CD4-positive, alpha-beta T cell treated with Interleukin-4 for 4 hours (primary cell): ENCODE measurements at places on chromosomes 7 and 10.

DNA sequence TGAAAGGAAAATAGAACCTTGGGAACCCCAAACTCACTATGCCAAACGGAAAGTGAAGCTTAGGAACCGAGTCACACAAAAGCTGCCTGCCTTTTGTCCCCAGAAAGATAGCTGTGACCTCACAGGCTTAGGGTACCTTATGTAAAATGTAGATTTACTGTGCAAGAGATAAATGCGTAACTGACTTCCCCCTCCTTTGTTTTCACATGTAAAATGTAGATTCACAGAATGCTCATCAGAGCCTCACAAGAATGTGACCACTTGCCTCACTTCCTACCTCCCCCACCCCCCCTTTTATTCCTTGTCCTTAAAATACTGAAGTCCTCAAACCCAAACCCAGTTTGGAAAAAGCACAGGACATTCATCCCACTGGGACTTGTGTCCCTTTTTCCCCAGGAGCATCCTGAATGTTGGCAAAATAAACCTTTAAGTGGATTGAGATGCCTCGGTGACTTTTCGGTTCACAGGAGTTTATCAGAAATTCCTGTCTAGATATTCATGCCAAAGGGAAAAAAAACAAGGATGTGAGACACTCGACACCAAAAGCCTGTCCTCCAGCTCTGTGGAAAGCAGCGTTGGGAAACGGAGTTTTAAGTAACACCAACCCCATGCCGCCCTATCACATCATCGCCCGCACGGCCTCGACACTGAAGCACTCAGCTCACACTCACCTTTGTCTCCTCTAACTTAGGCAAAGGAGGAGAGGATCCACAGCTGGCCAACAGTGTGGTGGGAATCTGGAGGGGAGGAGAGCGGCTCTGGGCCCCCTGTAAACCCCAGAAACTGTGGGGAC is 45.9 kb downstream of the SVIL start:
- DNase-seq = no peak

- DNase-seq = no peak
Measured at GRCh38 chr10:4501306-4501705, 324.7 kb upstream of the AKR1E2 start.

- DNase-seq = no peak
Measured at GRCh38 chr7:137434946-137435345, 91.4 kb upstream of the PTN start.

GRCh38 chr10:118901380-118901779 is 128.1 kb upstream of the NANOS1 start:
- DNase-seq = no peak

DNA sequence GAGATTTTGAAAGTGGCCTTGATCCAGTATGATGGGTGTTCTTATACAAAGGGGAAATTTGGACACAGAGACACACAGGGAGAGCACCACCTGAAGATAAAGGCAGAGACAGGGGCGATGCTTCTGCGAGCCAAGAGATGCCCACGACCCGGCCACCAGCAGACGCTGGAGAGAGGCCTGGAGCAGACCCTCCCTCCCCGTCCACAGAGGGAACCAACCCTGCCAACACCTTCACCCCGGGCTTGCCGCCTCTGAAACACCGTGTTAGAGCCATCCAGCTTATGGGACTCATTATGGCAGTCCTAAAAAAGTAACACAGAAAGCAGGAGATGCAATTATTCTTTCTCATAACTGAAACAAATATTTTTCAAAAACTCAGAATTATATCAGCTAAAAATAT is 303.3 kb upstream of the SHH start:
- no peak for DNase-seq

GRCh38 chr7:1290026-1290678 is 57.5 kb downstream of the UNCX start:
- peak; percentile 35 for DNase-seq

GRCh38 chr7:74452748-74453321 is 871 bp upstream of the GTF2IRD1 start:
- DNase-seq = no peak

GRCh38 chr7:14144538-14144937 is 155.1 kb upstream of the ETV1 start:
- no peak for DNase-seq

- no peak for DNase-seq
Measured at GRCh38 chr10:77629775-77630506, 7.7 kb downstream of the KCNMA1 start.

DNA sequence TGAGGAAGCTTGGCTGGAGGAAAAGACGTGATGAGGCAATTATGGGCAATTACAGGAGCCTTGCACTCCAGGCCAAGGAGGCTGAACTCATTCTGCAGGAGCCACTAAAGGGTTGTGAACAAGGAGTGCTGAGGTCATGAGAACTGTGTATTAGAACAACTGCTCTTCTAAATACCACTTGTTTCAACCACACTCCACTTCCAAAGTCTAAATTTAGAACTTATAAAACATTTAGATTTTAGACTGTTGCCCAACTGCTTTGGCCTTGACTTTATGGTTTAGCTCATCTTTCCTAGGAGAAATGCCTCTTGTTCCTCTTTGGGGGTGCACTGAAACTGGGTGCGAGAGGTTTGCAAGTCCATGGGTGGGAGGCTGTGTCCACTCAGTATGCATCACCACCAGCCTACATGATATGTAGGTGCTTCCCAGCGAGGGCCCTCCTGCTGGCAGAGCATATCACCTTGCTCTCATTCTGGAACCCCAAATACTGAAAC is 199.7 kb upstream of the AOAH start:
- no peak for DNase-seq

- DNase-seq = no peak
Measured at GRCh38 chr10:123191886-123192285, 37.7 kb downstream of the BUB3 start.

DNA sequence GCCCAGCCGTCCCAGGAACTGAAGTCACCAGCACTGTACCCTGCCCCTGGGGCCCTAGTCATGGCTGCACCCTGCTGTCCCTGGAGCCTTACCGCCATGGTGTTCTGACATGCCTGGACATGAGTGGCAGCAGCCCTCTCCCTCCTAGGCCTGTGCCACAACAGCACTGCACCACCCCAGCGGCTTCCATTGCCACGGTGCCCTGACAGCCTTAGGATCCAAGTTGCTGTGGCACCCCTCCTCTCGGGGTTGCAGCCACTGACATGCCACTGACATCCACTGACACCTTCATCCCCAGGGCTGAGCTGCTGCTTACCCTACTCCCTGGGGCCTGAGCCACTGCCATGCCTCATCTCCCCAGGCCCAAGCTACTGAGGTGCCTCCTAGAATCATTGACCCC is 39.6 kb upstream of the SHH start:
- no peak for DNase-seq

- DNase-seq = no peak
Measured at GRCh38 chr7:94335586-94335985, 59.1 kb upstream of the COL1A2 start.

DNA sequence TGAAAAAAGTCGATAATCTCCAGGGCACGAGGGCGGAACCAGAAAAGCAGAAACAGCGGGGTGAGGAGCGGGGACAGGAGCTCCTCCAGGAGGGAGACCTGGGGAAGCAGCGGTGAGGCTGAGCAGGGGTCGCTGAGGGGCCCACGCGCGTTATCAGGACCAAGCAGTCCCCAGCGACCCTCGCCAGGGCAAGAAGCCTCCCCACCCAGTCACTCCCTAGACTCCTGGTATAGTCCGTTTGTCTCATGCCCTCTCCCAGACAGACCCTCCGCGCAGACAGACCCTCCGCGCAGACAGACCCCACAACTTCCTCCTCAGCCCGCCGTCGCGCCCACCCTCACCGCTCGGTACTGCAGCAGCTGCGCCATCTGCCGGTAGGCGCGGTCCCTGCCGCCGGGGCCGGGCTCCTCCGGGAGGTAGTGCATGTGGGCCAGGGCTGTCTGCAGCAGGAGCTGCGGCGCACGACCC is 6.3 kb downstream of the ATG9B start:
- DNase-seq = peak; percentile 67

DNA sequence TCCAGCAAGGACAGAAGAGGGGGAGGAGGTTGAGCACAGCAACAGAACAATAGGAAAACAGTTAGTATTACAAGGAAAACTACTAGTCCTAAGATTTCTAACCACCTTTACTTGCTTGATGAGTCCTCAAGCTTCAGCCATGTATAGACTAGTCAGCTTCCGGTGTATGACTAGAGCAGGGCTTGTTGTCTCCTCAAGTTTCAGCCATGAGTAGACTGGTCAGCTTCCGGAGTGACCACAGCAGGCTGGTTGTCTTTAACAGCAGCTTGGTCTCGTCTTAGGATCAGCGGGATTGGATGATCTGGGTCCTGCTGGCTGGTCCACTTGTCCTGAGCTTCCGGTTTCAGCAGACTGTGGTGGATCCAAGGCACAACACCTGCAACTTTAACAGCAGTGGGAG is 10.6 kb upstream of the ZNF239 start:
- no peak for DNase-seq

DNA sequence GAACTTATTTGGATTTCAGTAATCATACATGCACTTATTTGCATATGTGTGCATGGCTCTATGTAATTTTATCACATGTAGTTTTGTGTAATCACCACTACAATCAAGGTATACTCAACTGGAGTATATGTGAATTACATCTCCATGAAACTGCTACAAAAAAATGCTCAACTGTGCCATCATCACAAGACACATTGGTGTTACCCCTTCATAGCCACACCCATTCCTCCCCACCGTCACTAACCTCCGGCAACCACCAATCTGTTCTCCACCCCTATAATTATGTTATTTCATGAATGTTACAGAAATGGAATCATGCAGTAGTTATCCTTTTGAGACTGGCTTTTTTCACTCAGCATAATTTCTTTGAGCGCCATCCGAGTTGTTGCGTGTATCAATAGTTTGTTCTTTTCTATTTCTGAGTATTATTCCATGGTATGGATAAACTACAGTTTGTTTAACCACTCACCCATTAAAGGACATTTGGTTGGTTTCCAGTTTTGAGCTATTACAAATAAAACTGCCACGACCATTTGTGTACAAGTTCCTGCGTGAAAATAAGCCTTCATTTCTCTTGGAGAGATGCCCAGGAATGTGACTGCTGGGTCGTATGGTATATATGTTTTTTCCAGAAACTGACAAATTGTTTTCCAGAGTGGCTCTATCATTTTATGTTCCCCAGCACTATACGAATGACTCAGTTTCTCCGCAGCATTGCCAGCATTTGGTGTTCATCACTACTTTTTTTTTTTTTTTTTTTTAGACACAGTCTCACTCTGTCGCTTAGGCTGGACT is 11.3 kb upstream of the SMO start:
- no peak for DNase-seq

GRCh38 chr10:128540128-128540762 is 414.0 kb upstream of the MKI67 start:
- DNase-seq = no peak

DNA sequence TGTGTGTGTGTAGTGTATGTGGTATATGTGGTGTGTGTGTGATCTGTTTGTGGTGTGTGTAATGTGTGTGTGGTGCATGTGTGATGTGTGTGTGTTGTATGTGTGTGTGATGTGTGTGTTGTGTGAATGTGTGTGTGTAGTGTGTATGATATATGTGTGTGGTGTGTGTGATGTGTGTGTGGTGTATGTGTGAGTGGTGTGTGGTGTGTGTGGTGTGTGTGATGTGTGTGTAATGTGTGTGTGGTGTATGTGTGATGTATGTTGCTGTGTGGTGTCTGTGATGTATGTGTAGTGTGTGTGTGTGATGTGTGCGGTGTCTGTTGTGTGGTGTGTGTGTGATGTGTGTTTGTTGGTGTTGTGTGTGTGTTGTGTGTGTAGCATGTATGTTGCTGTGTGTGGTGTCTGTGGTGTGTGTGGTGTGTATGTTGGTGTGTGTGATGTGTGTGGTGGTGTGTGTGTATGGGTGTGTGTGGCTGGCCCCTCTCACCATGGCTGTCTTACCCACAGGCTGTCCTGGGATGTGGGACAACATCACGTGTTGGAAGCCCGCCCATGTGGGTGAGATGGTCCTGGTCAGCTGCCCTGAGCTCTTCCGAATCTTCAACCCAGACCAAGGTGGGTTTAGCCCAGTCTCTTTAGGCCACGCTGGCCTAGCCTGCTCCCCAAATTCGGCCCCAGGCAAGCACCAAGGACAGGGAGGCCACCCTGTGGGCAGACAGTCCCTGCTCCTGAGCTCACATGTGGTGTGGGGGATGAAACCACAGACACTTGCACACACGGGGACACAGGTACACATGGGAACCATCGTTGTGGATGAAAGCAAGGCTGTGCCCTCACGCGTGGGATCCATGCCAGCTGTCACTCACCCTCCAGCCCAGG is 25.6 kb downstream of the ADCYAP1R1 start:
- no peak for DNase-seq

- DNase-seq = no peak
Measured at GRCh38 chr7:73984481-73985205, 43.3 kb upstream of the ELN start.

GRCh38 chr7:35658606-35659201 is 36.2 kb downstream of the HERPUD2 start:
- no peak for DNase-seq

DNA sequence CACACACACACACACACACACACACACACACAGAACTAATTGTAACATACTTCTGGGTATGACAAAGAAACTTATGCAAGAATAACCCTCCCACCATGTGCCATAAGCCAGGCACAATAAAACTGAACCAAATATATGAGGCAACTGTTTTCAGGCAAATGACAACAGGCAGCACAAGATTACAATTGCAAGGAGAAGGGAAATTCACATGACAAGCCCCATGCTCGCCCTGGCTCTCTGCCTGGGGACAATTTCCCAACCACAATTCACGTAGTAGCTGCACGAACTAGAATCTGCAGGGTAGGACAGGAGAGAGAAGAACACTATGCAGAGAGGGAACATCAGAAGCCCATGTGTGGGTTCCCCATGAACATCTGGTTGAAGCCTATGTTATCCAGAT is 143.3 kb downstream of the CALN1 start:
- no peak for DNase-seq

DNA sequence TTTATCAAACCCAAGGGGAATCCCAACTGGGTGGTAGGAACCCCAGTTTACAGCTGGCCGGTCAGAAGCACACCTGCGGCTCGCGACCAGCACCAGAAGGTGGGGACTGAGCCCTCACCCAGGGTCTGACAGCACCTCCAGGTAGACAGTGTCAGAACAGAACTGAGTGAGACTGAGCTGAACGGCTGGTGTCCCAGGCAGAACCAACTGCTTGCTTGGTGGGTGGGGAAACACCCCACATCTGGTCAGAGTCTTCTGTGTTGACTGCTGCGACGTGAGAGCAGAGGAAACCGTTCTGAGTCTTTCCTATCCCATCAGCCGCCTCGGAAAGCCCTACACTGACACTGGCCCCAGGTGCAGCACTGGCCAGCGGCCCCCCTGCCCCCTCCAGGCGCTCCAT is 160.7 kb downstream of the MAD1L1 start:
- DNase-seq = no peak

DNA sequence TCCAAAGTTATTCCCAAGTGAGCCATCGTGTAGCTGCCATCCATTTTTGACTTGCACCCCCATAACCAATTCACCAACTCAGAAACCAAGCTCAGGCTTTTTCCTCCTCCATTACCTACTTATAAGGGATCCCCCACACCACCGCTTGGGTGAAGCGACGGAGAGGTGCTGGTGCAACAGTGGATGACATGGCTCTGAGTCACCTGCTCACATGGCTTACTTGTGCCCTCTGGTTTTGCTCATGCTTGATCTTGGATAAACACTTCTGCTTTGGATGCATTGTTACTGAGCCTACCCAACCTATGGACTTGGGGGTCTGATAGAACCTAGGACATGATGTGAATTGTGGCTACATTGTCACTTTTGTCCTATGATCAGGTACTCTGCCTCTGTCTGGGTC is 12.0 kb upstream of the AKR1B1 start:
- no peak for DNase-seq

GRCh38 chr10:133251388-133252222 is 13.9 kb downstream of the VENTX start:
- no peak for DNase-seq
